ENCODE measurements at places on chromosomes 6 and 20.

GRCh38 chr6:124573953-124574352 is 388.3 kb upstream of the RNF217 start:
- DNase-seq = no peak

DNA sequence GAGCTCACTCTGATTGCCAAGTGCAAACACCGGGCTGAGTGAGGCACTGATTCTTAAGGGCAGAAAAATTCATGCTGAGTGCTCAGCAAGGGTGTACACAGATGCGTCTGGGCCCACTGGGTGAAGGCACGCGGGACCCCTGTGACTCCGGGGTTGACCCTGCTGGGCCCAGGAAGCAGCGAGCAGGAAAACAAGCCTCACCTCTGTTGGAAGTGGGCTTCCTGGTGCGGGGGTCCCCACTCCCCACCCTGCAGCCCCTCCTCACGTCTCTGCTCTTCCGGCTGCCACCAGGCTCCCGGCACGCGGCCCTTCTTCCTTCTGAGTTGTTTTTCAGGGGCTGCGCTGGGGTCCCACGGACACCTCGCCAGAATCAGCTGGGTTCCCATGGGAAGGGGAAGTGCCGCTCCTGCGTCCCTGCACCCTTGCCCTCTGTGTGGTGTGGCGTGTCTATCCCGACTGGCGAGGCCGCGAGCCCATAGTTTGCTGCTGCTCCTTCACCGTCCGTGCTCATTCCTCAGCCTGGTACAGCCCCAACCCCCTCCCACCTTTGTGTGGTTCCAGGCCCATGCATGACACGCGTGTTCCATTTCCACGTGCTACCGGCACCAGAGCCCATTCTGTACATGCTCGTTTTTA is 80.6 kb upstream of the BHLHE23 start:
- no peak for DNase-seq

GRCh38 chr20:3787324-3788014 is 929 bp upstream of the CENPB start:
- no peak for DNase-seq

DNA sequence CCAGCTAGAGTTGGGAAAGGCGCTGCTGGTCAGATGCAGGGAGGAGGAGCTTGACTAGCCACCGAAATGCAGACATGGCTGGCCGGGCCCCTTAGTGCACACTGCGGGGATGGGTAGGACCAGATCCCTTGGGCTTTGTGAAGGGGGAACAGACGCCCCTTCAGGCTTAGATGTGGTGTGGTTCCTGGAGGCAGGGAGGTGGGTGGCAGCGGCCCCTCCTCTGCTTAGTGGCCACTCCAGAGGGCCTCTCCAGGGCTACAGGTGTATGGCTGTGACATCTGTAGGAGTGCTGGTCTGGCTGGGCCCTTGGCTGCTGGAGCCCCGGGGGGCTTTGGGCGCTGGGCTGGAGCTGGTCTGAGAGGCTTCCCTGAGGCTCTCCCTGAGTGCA is 5.9 kb downstream of the CCND3 start:
- no peak for DNase-seq

- no peak for DNase-seq
Measured at GRCh38 chr6:149055195-149055899, 262.2 kb upstream of the TAB2 start.

DNA sequence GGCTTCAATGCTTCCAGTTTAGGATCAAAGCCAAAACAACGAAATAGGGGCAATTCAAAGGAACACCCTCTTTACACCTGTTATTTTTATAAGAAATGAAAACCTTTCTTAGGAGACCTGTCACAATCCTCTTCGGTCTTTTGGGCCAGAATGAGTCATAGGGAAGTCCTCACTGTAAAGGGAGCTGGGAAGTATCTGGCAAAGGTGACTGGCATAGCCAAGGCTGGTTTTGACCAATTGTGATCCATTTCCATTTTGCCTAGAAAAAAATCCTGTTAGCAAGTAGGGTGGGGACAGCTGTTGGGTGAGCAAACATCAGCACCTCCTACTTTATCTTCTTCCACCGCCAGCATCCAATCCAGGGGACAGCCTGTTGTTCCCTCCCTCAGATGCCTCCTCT is 343.2 kb upstream of the SULF2 start:
- DNase-seq = no peak

DNA sequence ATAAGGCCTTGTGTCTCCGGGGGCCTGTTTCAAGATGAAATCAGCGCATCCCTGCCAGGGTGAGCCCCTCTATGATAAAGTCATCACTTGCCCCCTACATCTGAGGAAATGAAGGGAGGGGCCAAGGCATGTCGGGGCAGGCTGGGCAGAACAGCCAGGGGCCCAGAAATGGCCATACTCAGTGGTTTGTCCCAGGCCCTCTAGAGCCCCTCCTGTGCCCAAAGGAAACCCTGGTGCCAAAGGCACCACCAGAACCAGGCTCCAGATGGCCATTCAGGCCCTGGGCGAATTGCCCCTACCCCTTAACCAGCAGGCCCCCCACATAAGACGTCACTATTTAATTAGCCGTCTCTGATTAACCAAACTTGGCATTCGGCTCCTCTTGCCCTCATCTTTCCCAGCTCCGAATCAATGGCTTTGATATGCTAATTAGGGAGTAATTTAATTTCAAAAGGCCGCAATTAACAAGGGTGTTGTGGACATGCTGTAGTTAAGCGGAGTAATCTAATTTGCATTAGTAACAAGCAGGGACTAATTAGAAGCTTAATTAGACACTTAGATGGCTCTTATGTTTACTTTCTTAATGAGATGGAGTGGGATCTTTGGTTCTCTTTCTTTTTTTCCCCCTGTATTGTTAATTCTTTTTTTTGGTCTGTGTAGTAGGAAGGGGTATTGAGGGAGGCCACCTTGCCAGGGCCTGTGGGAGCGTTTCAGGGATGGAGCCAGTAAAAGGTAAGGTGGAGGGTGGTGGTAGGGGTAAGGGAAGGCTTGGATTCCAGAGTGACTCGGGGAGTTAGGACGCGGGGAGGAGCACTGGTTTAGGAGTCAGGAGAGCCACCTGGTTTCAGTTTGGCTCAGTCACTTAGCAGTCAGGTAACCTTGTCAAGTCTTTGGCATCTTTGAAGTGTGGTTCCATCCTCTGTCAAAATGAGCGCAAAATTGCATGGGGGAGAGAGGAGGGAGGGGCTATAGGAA is 9.4 kb downstream of the FOXP4 start:
- no peak for DNase-seq

GRCh38 chr20:46914789-46915379 is 20.2 kb downstream of the EYA2 start:
- no peak for DNase-seq

GRCh38 chr20:40390654-40391053 is 298.4 kb downstream of the MAFB start:
- DNase-seq = no peak

GRCh38 chr6:43858161-43859153 is 88.4 kb downstream of the VEGFA start:
- DNase-seq = no peak

DNA sequence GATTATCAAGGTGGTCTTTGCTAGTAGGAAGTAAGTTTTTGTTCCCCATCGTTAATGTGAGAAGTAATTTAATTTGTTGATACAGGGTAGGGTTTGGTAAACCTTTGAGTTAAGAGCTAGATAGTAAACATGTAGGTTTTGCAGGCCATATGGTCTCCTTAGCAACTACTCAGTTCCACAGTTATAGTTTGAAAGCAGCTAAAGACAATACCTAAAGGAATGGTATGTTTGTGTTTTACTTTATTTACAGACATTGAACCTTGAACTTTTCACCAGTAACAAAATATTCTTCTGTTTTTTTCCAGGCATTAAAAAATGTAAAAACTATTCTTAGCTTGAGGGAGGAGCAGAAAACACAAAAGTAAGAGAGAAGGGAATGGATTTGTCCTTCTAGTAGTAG is 1.7 kb downstream of the CAP2 start:
- DNase-seq = no peak

DNA sequence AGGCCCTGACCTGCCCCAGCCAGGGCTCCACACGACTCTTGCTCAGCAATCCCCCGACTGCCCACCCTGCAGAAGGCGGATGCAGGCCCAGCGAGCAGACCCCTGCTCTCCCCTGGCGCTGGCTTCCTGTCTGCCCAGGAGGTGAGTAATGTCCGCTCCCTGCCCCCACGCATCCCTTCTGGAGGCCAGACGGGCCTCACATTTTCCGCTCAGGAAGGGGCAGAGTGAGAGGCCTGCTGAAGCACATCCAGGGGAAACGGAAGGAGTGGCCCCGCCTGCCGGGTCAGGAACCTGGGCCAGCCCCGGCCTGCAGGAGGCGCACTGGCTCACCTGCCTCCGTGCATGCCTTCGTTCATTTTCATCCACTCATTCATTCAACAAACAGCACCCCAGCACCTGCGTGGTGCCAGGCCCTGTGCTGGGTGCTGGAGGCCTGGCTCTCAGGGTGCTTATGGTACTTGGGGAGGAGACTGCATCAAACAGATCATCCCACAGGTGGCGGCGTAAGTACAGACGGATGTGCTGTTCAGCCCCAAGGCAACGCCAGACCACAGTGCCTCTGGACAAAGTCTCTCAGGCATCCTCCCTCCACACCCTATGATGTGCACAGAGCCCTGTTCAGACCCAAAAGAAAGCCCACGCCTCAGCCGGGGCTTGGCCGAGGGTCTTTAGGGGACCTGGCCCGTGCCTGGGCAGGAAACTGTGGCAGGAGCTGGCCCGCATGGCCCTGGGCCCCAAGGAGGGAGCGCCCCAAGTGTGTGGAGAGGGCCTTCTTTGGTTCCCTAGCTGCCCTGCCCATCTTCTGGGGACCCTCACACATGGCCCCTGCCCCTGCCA is 112.1 kb downstream of the ASXL1 start:
- no peak for DNase-seq

- DNase-seq = no peak
Measured at GRCh38 chr6:6878887-6879585, 228.7 kb upstream of the RREB1 start.

DNA sequence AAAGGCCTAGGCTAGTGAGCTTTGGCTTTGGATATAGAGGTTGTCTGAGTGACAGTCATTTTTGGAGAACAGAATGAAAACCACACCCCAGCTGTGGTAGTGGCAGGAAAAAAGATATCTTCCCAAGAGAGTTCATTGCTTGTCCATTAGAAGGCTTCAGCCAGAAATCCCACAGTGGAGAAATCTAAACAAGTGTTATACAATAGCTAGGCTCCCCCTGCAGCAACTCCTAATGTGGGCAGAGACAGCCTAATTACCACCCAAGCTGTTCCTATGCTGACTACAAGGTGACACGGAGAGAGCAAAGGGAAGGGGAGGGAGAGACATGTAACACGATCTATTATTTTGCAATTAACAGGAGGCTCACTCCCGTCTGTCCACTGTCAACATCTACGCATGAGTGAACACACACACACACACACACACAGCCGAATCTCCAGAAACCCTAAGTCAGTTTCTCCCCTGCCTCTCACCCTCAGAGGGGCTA is 147.5 kb upstream of the TCF21 start:
- no peak for DNase-seq

DNA sequence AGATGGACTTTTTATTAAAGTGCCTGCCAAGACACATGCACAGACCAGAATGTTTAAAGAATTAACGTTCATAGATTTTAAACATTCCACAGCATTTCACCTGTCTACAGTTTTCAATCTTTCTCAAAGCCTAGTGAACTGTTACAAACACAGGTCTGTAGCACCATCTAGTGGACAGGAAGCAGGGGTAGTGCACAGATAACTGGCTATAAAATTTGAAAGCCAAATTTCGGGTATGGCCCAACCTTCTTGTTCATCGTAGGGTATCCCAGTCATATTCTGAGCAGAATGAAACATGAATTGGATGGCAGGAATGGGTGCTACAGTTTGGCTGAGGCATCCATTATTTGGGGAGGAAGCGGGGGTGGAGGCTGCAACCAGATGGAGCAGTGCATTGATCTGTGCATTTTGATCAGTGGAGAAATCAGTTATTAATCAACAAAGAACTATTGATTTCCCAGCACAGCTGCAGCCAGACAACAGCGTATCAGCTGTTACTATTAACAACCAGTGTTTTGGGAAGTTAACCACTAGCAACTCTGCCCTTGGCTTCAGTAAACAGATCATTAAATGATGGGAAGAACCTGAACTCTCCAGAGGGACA is 56.1 kb upstream of the B3GAT2 start:
- no peak for DNase-seq

DNA sequence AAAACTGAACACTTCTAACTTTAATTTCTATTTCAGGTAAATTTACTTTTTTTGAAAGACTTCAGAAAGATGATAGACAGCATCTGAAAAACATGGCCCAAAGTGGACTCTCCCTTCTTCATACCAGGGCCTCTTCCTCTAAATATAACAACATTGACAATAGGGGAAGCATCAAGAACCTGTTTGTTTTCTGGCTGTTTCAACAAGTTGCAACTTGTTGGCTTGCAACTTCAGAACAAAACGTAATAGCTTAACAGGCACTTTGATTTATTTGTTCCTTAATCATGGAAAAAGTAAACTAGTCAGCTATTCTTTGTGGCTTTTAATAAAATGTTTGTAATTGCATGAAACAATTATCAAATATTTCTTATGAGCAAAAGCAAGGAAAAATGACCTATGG is 34.3 kb downstream of the RGS17 start:
- DNase-seq = no peak

DNA sequence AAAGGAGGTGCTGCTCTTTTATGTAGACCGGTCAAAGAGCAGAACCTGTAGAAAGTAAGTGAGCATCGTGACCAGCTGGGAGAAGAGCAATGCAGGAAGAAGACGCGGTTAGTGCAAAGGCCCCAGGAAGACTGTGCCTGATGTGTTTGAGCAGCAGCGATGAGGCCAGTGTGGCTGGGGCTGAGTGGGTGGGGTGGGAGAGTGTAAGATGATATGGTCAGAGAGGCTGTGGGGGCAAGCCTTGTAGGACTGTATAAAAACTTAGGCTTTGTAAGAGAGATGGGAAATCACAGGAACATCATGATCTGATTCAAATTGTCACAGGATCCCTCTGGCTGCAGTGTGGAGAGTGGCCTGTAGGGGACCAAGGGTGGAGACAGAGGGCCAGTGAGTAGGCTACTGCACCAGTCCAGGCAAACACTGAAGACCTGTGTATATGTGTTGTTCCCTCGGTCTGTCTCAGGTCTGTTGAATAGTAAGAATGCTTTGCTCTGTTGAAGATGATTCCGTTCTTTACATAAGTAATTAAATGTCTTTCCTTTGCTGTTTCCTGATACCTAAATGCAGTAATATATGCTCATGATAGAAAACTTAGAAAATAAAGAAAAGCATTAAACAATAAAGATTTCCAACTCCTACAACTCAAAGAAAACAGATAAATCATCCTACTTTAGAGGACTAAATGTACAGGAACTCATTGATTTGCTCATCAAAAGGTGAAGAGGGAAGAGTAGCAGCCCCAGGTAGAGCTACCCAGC is 23.6 kb upstream of the WFDC2 start:
- no peak for DNase-seq
